ENCODE measurements at places on chromosomes 5 and 9. TPM values are rescaled to one million over a fixed set of nuclear protein-coding genes. Genes with fewer than 3 reads are reported as not detected.

The OTP gene
- polyA plus RNA-seq, result not detected

GRCh38 chr5:139361835-139362429 is 20.3 kb downstream of the PAIP2 start:
- no peak for DNase-seq

GRCh38 chr5:75574791-75575190 is 36.5 kb upstream of the ANKDD1B start:
- no peak for DNase-seq

The OR1L1 gene
- polyA plus RNA-seq, result not detected

GRCh38 chr5:55319491-55319890 is 11.7 kb downstream of the MTREX start:
- no peak for DNase-seq

The SIT1 gene
- 0.48 TPM for polyA plus RNA-seq

The ADCY2 gene
- polyA plus RNA-seq, result 4.5 TPM

GRCh38 chr9:116286297-116286696 is 132.7 kb downstream of the PAPPA start:
- peak; percentile 40 for DNase-seq

Data from renal cortex interstitium (tissue), 15 donors.